ENCODE measurements at places on chromosomes 4 and X.

DNA sequence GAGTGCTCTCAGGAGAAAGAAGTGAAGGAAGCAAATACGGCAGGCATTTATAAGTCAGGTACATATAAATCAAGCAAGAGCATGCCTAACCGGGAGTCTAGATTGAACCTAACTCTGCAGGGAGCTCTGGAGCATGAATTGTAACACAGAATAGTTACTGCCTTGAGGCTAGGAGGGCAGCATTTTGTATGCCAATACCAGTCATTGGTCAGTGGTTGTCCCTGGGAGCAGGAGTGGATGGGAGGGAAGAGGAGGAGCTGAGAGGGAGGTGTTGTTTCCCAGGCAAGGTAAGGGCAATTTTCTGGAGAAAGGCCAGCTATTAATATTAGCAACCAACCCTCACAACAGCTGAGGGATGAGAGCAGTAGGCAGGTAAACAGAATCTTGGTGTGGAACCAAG is 224.7 kb upstream of the DCAF8L1 start:
- no peak for DNase-seq

- no peak for DNase-seq
Observed at GRCh38 chr4:79996851-79997250, 76.2 kb downstream of the ANTXR2 start.

GRCh38 chrX:316351-317325 is 2.0 kb downstream of the GTPBP6 start:
- DNase-seq, result no peak

DNA sequence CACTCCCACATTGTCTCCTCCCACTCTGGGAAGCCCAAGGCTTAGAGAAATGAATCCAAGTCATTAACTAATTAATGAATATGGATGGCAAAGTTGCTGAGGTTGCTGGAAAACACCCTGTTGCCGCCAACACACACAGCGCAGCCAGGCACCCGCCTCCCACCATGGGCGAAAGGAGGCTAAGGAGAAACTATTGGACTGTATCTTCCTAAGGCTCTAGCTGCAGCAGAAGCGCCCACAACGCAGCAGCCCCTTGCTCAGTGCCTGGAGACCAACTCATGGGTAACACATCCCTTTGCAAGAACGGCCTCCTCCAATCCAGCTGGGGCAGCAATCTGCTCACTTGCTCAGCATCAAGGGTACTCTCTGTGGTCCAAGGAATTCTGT is 34.2 kb downstream of the TSC22D3 start:
- DNase-seq, result no peak

DNA sequence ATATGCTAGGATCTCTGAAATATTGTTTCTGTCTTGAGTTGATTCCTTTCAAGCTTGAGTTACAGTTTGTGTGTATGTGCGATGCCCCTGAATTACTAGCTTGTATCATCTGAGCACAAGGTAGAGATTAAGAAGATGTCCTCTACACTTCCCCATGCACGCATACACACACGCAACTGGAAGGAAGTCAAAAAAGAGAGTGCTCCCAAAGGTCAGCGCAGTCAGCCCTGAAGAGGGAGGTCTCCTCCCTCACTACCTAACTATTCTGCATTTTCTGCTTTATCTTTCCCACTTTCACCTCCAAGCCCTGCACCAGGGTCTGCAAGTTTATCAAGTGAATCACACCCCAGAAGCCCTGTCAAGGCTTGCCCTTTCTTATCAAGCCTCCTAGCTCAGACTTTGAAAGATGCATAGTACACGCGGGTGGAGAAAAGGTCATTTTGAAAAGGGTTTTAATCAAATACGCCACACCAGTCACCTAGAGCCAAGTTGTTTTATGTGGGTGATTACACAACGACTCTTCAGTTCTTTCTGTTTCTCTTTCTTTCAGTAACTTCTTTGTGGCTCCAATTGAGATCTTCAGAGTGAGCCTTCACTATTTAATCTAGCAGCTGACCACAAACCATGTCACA is 127.7 kb downstream of the ASB9 start:
- DNase-seq, result no peak

DNA sequence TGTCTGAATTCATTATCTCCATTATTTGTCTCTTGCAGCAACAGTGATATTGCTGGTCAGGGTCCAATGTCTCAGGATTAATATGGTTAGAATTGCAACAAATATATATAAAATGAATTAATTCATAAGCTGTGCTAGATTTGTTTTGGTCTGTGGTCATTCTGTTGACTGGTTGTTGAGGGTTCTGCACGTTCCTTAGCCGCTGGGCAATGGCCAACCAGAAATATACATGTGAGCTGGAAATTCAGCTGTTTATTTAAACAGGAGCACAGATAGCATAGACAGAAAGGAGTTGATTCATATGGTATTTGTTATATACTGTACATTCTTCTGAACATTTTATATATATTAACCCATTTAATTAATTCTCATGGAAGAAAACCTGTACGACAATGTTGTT is 100.8 kb downstream of the RPA4 start:
- DNase-seq, result no peak

GRCh38 chrX:55149242-55149641 is 60.4 kb downstream of the PAGE2 start:
- DNase-seq, result no peak

GRCh38 chr4:112002248-112002661 is 143.0 kb upstream of the FAM241A start:
- DNase-seq, result no peak

DNA sequence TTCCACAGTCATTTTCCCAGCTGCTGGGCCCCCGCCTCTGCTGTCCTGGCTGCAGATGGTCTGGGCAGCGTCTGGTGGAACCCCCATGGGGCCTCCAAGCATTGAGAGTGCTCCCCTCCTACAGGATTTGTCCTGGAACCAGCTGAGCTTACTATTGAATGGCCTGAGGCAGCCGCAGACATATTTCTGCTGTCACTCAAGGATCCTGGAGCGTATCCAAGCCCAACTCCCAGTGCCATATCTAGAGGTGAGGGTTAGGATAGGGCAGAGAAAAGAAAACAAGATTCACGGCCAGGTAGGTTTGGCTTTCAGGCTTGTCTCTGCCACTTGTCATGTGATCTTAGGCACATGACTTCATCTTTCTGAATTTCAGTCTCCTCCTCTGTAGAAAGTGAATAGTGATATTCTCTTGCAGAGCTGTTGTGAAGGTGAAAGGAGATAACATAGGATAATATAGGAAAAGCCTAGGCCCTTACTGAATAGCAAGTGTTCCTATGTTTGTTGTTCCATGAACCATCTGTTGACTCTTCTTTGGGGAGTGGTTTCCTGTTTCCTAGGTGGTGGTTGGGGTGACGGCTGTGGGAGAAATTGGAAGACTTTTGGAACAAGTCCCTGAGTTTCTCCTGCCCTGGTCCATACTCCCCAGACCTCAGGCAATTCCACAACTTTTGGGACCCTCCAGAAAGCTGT is 52.3 kb downstream of the SEPSECS start:
- DNase-seq, result no peak

DNA sequence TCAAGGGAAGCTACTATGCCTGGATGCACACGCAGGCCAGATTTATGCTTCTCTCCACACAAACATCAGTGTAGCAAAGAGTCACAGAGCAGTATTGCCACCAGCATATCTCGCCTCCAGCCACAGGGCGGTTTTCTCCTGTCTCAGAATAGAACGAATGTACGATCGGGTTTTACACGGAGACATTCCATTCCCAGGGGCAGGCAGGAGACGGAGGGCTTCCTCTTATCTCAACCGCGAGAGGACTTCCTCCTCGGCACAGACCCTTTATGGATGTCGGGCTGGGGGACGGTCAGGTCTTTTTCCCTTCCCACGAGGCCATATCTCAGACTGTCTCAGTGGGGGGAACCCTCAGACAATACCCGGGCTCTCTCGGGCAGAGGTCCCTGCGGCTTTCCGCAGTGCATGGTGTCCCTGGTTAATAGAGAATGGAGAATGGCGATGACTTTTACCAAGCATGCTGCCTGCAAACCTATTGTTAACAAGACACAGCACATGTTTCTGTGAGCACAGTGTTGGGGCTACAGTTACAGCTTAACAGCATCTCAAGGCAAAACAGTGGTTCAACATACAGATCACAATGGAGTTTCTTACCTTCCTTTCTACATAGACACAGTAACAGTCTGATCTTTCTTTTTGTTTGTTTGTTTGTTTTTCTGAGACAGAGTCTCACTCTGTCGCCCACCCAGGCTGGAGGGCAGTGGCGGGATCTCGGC is 24.1 kb downstream of the CSF2RA start:
- no peak for DNase-seq

DNA sequence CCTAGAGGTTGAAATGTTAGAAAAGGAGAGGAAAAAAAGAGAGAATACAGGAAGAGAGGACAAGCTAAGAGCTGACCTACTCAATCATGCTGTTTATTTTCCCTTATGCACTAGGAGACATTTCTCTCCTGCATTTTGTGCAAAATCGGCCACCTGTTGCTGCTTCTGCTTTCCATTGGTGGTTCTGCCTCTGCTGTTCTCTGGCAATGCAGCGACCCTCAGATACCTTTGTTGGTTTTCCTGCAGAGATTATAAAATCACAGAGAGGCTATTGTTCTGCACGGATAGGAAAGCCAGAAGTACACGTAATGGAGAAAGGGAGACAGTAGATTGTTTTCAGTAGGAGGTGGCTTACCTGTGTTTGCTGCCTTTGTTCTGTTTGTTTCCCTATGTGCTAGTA is 108.9 kb downstream of the UNC5C start:
- no peak for DNase-seq

GRCh38 chrX:15973946-15974345 is 119.3 kb upstream of the AP1S2 start:
- no peak for DNase-seq

- DNase-seq, result peak; percentile 1
Observed at GRCh38 chrX:15301924-15302323, 13.5 kb downstream of the ASB11 start.

GRCh38 chrX:37685381-37686359 is at the start of gene XK:
XK (plus strand) TSS chrX:37685791; CDS start chrX:37685962, 171 bp downstream.
- DNase-seq, result no peak

- no peak for DNase-seq
Observed at GRCh38 chr4:86001591-86001990, 358.3 kb downstream of the MAPK10 start.

DNA sequence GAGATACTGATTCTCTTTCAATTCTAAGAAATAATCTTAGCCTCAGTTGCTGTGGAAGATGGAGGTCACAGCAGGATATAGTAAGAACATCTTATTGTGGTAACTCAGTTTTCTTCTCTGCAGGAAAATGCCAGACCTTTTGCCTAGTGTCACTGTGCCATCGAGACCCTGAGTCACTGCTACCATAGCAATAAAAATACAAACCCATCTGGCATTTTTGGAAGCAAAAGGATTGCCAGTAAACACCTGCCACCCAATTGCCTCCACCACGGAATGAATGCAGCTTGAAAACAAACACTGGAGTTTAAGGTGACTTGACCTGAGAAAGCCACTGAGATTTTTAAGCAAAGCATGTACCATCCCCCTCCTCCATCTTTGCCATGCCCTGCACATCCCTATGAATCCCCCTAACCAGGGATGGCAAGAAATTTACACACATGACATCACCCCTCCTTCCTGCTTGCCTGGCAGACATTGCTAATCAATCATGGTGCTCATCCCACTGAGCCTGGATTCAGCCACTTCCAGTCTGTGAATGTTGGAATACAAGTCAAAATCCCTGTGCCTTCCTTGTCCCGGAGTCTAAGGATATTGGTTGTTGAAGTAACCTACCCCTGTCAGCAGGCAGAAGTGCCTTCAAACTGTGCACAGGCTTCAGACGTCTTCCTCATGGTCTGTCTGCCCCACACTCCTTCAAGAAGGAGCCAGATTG is 59.6 kb upstream of the MAMLD1 start:
- no peak for DNase-seq

GRCh38 chr4:121950212-121950679 is 1.6 kb downstream of the TRPC3 start:
- peak; percentile 81 for DNase-seq

- DNase-seq, result no peak
Observed at GRCh38 chrX:38811515-38812243, 10.4 kb downstream of the MID1IP1 start.
